ENCODE measurements at places on chromosomes 2 and 18. TPM values are rescaled to one million over a fixed set of nuclear protein-coding genes. Genes with fewer than 3 reads are reported as not detected.

DNA sequence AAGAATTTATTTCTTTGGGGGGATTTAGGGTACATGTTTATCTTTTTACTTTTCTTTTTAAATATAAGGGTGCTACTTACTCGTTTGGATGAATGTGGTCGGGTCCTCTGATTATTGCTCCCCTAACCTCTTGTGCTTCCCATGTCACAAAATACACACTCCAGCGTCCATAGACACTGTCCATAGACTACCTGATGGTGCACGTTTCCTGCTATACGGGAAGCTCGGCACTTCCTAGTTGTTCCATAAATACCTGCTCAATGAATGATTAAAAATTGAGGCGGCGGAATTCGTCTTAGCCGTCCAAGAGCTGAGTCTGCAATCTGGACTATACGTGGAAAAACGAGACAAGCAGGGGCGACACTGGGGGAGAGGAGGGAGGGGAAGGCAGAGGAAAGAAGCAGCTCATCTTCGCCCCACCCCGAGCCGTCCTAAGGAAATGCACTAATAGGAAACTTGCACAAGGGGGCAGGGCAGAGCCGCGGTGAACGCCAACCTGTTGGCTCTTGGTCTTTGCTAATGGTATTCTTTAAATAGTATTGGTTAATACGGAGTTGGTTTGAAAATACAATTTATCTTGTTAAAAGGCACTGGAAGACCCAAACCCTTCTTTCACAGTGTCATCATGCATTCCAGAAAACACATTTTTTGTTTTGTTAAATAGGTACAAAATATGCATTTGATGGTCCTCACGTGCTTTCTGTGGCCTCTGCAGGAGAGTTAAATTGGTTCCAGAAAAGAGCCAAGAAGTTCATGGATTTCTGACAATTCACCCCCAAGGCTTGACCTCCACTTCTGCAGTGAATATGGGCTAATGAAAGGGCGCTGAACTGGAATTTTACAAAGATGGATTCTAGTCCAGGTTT, 73.0 kb upstream of the KCTD1 start:
- peak; percentile 32 for DNase-seq

- peak; percentile 8 for DNase-seq
Observed at GRCh38 chr2:128316777-128317180, 1.9 kb downstream of the HS6ST1 start.

DNA sequence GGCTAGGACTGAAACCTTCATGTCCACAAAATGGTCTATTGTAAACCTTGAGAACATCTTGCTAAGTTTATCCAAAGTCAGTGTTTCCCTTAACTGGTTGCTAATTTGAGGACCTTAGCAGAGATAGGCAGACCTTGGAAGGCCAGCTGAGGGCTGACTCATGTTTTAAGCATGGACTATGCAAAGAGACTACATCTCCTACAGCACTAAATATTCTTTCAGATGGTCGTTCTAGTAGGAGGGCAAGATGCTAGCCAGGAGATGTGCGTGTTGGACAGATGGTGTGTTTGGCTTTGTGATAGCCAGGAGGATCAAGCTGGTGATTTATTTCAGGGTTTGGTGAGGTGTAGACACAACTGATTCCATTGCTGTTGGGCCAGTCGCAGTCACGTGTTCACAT, 75.8 kb downstream of the NRP2 start:
- DNase-seq: no peak

DNA sequence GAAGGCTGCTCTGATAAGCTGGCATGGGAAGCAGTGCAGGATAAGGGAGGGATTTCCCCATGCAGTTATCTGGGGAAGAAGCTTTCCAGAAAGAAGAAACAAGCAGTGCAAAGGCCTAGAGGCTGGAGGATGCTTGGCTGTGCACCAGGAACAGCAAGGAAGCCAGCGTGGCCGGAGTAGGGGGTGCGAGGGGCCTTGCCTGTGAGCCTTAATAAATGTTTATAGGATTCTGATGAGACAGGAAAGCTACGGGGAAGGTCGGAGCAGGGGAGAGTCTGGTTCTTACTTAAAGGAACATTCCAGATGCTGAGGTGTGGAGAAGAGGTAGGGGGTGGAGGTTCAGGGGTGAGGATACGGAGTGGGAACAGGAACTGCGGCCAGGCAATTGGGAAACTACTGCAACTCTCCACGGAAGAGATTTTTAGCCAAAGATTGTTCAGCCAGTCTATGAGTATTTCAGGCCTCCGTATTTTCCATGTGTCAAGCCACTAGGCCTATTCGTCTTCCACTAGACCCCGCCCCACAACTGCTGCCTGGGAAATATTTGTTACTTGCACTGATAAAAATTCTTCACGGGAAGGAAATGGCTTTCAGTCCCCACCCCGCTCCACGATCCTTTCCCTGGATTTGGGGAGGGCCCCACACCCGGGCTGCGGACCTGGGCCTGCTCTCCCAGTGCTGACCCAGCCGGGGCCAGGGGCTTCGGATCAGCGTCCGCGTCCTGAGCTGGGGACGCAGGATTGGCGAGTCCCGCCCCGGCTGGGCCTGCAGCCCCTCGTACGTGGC, 516 bp downstream of the EIF2AK2 start:
- DNase-seq: peak; percentile 50

GRCh38 chr2:159379181-159379580, 92.7 kb upstream of the WDSUB1 start:
- DNase-seq: no peak

GRCh38 chr2:156663757-156664409, 227.7 kb downstream of the GPD2 start:
- DNase-seq: no peak

DNA sequence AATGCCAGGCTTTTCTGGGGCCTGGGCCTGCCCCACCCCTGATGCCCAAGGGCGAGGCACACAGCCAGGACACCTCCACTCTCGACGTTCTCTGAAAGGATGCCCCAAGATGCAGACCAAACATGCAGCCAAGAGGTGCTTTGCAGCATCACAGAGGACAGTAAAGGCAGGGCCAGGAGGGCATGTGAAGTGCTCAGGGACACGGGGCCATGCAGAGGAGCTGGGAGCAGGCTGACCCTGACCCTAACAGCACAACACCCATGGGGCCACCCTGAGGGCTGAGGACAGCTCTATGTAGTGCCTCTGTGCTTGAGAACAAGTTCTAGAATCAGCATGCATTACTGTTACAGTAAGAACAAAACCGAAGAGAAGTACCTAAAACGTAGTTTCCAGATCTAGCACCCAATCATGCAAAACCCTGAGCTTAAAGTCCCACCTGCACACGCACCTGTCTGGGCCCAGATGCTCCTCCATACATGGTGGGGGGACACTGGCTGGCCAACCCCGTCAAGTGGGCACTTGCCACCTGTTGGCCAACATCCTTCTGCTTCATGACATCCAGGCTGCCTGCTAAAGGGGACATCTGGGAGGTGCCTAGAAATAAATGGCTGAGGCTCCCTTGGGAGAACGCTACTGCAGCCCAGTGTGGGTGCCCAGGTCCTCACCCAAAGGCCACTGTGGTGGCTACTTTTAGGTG, 15.4 kb downstream of the HS6ST1 start:
- DNase-seq: no peak

GRCh38 chr2:21258082-21258481, 134.3 kb downstream of the TDRD15 start:
- DNase-seq: no peak

- DNase-seq: no peak
Observed at GRCh38 chr2:139529080-139529479, 748.9 kb upstream of the NXPH2 start.

DNA sequence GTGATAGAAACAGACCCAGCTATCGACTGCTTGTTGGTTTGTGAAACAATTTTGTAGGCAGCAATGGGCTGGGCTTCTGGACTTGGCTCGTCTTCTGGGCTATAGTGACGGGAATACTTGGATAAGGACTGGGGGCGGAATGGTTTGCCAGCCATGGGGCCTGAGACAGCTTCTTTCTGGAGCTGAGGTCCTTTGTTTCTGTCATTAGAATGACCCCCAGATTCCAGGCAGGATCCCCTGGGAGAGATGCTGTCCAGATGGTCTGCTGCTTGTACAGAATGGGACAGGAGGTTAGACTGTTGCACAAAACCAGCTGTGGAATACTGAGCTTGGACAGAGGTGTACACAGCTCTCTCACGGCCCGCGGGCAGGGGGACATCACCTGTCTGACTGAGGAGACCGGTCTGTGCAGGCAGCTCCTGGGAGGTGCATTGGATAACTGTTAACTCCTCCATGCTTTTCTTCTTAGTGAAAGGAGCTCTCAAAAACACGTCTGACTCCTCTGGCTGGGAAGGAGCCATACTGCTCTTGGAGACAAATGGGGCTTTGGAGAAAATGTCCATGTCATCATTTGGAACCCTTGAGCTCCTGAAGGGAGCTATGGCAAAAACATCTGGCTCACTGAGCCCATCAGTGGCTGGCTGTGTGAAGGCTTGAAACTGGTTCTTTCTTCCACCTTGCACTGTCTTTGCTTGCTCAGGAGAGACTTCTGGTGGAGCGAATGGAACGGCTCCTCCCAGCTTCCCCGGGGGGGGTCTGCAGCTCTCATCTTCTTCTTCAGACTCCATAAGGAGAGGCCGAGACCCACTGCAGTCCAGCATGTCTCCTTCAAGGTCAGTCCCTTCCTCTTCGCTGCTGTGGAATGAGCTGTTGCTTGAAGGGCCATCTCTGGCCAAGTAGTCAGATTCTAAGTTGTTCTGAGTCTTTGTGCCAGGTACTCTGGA, 28.6 kb upstream of the NFU1 start:
- DNase-seq: no peak

- no peak for DNase-seq
Observed at GRCh38 chr2:36667931-36668330, 28.6 kb upstream of the VIT start.

DNA sequence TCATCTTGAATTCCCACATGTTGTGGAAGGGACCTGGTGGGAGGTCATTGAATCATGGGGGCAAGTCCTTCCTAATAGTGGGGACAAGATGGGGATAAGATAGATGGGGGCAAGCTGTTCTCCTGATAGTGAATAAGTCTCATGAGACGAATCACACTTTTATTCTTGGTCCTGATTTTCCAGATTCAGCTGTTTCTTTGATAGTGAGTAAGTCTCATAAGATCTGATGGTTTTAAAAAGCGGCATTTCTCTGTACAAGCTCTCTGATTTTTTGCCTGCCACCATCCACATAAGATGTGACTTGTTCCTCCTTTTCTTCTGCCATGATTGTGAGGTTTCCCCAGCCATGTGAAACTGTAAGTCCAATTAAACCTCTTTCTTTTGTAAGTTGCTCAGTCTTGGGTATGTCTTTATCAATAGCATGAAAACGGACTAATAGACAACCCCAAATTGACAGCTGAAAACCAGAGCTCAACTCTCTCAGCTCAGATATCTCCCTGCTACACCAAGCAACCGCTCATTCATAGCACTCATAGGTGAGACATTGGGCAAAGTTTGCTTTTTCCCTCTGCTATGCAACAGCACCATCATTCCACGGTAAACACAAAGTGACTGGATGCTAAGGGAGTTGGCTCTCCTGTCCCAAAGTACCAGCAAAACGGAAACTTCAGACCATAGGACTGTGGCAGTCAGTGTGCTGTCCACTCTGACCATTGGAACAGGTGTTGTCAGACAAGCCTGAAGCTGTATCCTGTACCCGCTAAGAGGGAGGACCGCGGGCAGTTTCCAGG, 44.9 kb upstream of the TBC1D8 start:
- no peak for DNase-seq

DNA sequence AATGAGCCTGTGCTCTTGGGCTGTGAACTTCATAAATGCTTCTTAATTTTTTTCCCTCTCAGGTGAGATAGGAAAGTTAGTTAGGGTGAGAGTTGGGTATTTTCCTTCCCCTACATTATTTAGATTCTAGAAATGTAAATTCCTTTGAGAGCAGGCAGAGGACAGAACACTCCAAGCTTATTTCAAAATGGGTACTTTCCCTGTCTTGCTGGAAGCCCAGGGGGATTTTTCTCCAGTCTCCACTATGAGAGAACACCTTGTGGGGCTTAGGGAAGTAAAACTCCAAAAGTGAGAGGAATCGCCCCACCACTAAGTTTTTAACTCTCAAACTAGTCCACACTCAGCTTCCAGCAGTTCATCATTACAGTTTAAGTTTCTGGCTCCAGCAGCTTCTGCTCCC, 253.2 kb upstream of the CTAGE1 start:
- DNase-seq: no peak

DNA sequence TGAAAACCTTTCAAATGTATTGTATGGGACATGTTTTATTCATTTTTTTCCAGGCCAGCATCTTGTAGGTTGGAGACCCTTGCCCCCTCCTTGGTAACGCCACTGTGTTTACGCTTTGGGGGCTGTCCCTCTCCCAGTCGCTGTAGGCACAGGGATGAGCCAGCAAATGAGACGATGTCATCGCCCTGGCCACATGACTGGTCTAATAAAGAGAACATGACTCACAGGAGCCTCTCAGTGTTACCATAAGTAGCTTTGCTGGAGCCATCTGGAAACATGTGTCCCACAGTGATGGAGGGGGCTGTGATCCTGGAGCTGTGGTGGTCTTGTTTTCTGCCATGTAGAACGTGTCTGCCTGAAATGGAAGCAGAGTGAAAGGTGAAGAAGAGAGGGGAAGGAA, 78.9 kb downstream of the CD8B2 start:
- DNase-seq: peak; percentile 73

- no peak for DNase-seq
Observed at GRCh38 chr18:62603979-62604378, 81.2 kb downstream of the ZCCHC2 start.

DNA sequence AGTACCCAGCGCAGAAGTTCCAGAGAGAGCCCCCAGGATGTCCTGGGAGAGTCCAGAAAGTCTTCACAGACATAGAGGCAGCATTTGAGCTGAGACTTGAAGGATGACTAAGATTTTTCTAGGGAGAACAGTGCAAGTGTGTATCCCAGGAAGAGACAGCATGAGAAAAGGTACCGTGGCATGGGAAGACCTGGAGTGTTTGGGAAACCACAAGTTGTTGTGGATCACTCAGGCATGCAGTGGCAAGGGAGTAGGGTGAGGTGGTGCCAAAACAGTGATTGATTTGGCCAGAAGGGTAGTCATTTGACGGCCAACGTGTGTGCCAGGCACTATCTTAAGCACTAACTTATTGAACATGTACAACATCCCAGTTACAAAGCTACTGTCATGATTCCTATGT, 24.5 kb upstream of the KCNK3 start:
- no peak for DNase-seq

DNA sequence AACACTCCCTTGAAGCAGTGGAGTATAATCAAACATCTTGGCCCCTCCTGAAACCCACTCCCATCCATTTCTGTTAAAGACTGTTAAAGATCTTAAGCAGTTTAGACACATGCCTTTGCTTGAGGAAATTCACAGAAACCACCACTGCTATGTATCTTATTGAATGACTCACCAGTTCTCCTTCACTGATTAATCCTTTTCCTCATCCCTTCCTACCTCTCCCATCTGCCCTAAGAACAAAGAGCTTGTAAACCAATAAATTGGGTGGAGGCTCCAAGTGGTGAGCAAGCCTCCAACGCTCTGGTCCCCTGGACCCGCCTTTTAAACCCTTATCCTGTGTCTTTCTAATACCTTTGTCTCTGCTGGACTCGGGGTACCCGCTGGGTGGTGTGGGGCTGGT, 746.1 kb downstream of the LRP1B start:
- DNase-seq: no peak

The ANO7 gene
- 1.4 TPM for total RNA-seq

The TWIST2 gene
- total RNA-seq: not detected

The SIX2 gene
- total RNA-seq: not detected

The LRATD1 gene
- not detected for total RNA-seq

The REV1 gene
- 22.6 TPM for total RNA-seq

The MCFD2 gene
- 31.4 TPM for total RNA-seq

The C2orf15 gene
- total RNA-seq: 0.50 TPM

The MAP3K19 gene
- not detected for total RNA-seq

The RND3 gene
- not detected for total RNA-seq

The CYP1B1 gene
- total RNA-seq: 4.3 TPM

The LRRFIP1 gene
- total RNA-seq: 240 TPM

The GALNT1 gene
- 38.2 TPM for total RNA-seq

The NEU2 gene
- total RNA-seq: not detected

The EPC2 gene
- 16.9 TPM for total RNA-seq

The SP140 gene
- 151 TPM for total RNA-seq

Measured in activated CD4-positive, alpha-beta memory T cell treated with anti-CD3 and anti-CD28 coated beads for 36 hours (primary cell).